ENCODE measurements at places on chromosomes 7 and 10.

- DNase-seq = peak; percentile 49
Measured at GRCh38 chr7:158695726-158696452, 8.7 kb downstream of the NCAPG2 start.

GRCh38 chr7:74289018-74289658 lies at the start of gene CLIP2:
CLIP2 (plus strand) TSS chr7:74289407; CDS start chr7:74317547, 28,140 bp downstream.
- peak; percentile 82 for DNase-seq

DNA sequence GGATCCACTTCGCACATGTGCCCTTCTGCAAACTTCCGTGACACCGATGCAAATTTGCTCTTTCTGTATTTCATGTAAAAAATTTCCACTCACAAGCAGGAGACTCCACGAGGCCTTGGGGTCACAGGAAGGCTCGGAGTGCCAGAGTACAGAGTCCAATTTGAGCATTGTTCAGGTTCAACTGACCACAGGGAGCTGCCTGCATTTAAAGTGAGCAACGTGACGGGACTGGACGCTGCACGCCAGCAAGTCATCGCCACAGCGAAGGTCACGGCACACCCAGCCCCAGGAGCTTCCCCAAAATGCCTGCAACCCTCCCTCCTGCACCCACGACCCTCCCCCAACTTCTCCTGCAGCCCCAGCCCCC lies 41.5 kb upstream of the NKX6-2 start:
- DNase-seq = no peak

GRCh38 chr7:91910171-91910570 lies 29.7 kb upstream of the MTERF1 start:
- DNase-seq = no peak

DNA sequence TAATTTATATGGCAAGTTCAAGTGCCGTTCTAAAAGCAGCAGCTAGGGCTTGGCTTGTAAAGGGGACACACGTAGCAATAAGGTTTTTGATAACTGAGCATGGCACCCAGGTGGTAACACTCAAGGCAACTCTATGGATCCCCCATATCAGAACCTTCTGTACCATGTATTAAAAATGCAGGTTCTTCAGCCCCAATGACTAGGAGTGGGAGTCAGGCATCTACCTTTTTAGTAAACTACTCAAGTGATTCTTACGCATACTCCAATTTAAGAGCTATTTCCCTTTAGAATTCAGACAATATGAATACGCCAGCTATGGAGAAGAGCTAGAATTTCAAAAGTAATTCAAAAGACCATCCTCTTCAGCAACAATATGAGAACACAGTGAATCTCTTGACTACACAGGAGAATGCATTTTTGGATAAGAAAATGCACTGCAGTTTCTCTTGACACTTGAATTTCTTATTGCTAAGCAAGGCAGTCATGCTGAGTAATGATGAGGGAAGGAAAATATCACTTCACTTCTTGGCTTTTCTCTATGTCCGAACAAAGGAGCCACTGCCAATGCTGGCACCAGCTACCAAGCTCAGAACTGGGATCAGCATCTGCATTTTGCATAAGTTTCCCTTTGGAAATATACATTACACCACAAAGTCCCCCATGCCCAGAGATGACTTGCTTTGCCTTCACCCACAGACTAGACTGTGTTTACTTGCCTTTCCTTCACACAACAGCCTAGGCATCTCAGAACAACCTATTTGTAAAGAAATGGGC lies 53.5 kb downstream of the ABLIM1 start:
- no peak for DNase-seq

- no peak for DNase-seq
Measured at GRCh38 chr7:149568218-149568617, 70.6 kb upstream of the ZNF746 start.

GRCh38 chr7:136070736-136071505 lies 93.8 kb upstream of the MTPN start:
- no peak for DNase-seq

- no peak for DNase-seq
Measured at GRCh38 chr10:102962951-102963755, 45.1 kb downstream of the CNNM2 start.

DNA sequence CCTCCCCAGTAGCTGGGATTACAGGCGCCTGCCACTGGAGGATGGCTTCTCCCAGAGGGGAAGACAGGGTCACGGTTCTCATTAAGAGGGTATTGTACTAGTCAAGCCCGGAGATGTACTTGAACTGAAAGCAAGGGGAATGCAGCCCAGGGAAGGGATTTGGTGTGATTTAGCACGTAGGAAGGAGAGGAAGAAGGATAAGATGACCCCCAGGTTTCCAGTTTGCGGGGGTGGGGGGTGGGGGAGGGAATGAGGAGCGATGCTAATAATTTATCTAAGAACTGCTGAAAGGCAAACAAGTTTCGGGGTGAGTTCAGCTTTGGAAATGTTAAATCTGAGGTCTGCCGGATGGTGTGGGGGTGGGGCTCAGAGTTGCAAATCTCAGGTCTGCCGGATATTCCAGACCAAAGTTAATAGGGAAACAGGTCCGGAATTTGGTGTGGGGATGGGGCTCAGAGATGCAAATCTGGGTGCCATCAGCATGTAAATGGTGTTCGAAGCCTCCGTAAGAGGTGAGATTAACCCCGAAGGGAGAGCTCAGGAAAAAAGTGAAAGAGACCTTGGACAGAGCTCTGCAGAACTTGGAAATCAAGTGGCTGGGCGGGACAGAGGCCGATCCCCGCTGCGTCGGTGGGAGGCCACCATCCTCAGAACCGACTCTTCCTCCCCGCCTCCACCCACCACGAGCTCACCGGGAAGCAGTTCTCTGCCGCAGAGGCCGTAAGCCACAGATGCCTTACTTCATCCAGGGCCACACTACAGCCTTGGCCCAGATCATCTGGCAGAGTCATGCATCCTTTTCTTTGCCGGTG lies 1.6 kb upstream of the SEPHS1 start:
- DNase-seq = no peak

- no peak for DNase-seq
Measured at GRCh38 chr10:17383801-17384555, 70.4 kb downstream of the ST8SIA6 start.

GRCh38 chr7:123624527-123625183 lies 23.0 kb downstream of the ASB15 start:
- peak; percentile 14 for DNase-seq

GRCh38 chr7:8931906-8932646 lies 498.7 kb downstream of the NXPH1 start:
- DNase-seq = peak; percentile 11

GRCh38 chr10:79943871-79944270 lies 5.0 kb downstream of the SFTPD start:
- DNase-seq = no peak

DNA sequence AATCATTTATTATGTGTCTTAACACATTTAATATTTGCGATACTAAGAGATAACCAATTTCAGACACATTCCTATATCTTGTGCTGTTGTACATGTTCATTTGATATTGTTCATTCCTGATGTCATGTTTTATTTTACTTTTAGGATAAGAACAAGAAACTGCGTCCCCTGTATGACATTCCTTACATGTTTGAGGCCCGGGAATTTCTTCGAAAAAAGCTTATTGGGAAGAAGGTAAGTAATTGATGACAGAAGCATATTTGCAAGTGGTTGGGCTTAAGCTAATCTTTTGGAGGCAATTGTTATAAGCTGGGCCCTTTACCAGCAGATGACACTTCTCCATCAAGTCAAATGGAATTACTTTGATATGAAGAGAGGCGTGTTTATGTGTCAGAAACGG lies 155.3 kb downstream of the SND1 start:
- DNase-seq = no peak

DNA sequence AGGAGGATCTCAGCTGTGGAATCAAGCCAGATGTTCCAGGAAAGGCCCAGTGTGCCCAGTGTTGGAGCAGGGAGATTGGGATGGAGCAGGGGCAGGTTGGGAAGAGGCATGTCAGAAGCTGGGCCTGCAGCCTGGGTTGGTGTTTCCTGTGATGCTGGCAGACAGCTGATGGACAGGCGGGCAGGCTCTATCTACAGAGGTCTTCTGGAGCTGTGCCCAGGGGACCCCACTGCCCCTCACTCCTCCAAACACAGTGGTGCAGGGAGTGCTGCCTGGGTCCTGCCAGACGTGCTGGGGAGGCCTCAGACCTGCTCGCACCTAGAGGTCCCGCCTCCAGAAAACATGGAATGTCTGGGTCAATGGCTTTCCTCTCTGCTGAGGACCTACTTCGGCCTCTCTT lies 182.9 kb upstream of the TCERG1L start:
- DNase-seq = no peak

- DNase-seq = no peak
Measured at GRCh38 chr7:139041378-139042085, 5.7 kb upstream of the ZC3HAV1L start.

- DNase-seq = no peak
Measured at GRCh38 chr10:28939281-28940157, 262.2 kb downstream of the BAMBI start.

- no peak for DNase-seq
Measured at GRCh38 chr7:22005151-22005550, 59.5 kb upstream of the CDCA7L start.

DNA sequence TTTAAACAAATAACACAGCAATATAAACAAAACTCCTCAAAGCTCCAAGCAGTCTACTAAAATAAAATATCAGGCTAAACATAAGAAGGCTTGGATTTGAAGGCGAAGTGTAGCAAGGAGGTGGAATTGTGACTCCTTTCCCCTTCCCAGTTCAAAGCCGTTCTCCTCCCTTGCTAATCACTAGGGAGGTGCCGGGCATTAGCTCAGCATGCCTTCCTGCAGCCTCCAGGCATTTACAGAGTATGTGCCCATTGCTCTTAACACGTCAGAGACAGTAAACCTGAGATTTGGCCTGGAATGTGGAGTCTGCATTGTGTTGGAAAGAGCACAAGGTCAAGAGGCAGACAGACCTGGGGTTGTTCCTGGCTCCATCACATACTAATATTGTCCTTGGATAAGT lies 15.6 kb downstream of the CNNM1 start:
- DNase-seq = no peak

DNA sequence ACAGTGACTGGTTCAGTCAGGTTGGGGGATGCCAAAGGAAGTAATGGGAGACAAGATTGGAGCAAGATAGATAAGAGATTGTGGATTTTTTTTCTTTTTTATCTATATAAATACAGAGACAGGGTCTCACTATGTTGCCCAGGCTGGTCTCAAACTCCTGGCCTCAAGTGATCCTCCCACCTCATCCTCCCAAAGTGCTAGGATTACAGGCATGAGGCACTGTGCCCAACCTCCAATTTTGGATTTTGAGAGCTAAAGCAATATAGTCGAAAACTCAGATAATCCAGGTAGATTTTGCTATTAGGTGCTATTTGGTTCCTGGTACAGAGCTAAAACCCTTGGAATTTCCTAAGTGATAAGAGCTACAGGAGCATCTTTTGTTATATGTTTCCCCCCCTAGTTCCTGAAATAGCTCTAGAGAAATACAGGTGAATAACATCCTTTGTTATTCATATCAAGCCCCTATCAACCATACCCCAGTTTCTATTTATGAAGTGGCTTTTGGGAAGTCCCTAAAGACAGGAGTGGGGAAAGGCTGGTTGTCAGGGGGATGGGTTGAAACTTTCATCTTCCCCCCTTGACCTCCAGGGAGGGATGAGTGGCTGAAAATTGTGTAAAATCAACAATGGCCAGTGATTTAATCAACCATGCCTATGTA lies 151.2 kb downstream of the CFTR start:
- DNase-seq = no peak

GRCh38 chr10:110914431-110914830 lies 4.5 kb downstream of the BBIP1 start:
- DNase-seq = no peak

GRCh38 chr10:89567576-89568245 lies 32.3 kb upstream of the SLC16A12 start:
- DNase-seq = no peak

- peak; percentile 86 for DNase-seq
Measured at GRCh38 chr10:67779465-67780203, 58.4 kb downstream of the DNAJC12 start.

DNA sequence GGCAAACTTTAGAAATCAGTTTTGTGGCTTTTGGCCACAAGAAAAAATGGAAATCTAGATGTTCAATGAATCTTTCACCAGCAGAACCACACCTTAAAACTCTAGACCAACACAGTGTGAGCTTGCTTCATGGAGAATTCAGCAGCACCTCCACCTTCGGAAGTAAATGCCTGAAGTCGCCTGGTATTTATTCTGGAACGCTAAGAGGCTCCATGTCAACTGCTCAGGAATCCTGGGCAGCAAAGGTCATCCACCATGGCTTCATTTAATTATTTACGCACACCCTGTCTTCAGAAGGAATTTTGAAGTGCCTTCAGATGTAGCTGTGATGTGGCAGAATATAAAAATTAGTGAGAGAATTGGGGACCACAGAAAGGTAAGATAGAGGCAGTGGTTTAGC lies 167.7 kb downstream of the GFRA1 start:
- no peak for DNase-seq

- DNase-seq = peak; percentile 16
Measured at GRCh38 chr7:140526787-140527664, 47.7 kb upstream of the MKRN1 start.

- DNase-seq = no peak
Measured at GRCh38 chr7:28360739-28361138, 51.6 kb upstream of the CREB5 start.

GRCh38 chr10:20892796-20893195 lies 4.3 kb downstream of the NEBL start:
- no peak for DNase-seq

GRCh38 chr10:115026056-115026745 lies 67.0 kb upstream of the ATRNL1 start:
- no peak for DNase-seq

DNA sequence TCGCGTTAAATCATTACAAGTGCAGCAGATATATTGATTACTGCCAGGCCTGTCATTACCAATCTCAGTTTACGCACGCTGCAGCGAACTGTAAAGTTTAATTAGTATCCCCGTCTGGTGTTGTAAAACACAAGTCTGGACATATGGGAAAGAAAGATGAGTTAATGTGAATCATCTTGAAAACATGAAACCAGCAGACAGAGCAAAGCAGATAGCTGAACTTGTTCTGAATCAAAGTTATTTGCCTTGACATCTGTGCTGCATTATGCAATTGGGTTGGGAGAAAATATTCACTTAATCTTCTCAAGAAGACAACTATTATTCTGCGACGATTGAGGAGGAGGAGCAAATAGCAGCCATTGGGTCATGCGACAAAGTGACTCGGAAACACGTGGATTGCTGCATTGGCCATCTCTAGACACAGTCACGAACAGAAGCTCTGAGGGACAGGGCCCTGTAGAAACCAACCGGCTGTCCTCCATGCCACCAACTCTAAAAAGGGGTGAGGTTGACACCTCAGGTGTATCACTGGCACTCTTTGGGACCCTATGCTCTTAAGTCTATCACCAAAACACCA lies 156.3 kb upstream of the C7orf33 start:
- no peak for DNase-seq
